ENCODE measurements at places on chromosomes 3 and 15.

- DNase-seq: no peak
These were observed 588.9 kb downstream of the MFSD1 start for GRCh38 chr3:159390656-159391212.

GRCh38 chr3:50265571-50265970 is 3.4 kb upstream of the SEMA3B start:
- no peak for DNase-seq

GRCh38 chr3:105752791-105753415 is 115.9 kb downstream of the CBLB start:
- no peak for DNase-seq

GRCh38 chr3:161349529-161350312 is 21.6 kb downstream of the SPTSSB start:
- no peak for DNase-seq

- no peak for DNase-seq
These were observed 16.7 kb upstream of the ZMAT3 start for GRCh38 chr3:179088306-179088705.

DNA sequence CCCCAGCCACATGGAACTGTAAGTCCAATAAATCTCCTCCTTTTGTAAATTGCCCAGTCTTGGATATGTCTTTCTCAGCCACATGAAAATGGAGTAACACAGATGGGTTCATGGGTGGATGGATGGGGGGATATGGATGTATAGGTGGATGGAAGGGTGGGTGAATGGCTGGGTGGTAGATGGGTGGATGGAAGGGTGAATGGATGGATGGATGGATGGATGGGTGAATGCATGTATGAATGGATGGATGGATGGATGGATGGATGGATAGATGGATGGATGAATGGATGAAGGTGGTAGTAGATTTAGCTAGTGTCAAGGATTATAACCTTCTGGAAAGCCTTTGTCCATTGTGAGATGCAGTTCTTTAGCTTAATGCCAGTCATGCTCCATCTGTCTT is 146.1 kb upstream of the ATP2B2 start:
- DNase-seq: no peak

GRCh38 chr3:157436583-157437291 is at the start of gene PTX3:
Gene PTX3, plus strand, starts transcription at chr3:157436850. Its CDS starts 84 bp downstream, at chr3:157436934.
- no peak for DNase-seq

GRCh38 chr3:197522183-197522715 is 33.5 kb downstream of the BDH1 start:
- DNase-seq: no peak

DNA sequence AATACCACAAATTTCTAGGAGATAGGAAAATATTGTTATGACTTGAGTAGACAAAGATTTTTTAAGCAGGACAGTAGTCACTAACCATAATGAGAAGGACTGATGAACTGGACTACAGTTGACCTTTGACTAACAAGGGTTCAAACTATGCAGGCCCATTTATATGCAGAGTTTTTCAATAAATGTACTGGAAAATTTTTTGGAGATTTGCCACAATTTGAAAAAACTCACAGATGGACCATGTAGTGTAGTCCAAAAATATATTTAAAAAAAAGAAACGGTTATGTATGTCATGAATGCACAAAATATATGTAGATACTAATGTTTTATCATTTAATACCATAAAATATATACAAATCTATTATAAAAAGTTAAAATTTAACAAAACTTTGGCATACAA is 151.8 kb downstream of the LRRN1 start:
- no peak for DNase-seq

GRCh38 chr15:25971053-25971452 is 107.9 kb upstream of the ATP10A start:
- no peak for DNase-seq

DNA sequence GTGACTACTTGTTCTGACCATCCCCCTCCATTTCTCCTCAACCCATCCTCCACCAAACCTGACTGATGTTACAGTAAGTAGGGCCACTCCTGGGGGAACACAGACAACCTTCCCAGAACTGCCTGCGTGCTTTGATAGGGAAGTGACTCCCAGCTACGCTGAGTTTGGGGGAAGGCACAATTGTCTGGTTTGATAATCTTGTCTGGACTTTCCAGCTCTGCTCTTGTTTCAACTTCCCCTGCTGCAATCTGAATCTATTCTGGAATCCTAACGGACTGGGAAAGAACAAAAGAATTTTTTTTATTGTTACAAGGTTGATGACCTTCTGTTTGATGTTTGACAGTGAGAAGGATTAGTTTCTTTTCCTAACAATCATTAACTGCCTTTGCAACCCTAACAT is 895.6 kb downstream of the ROBO1 start:
- no peak for DNase-seq

DNA sequence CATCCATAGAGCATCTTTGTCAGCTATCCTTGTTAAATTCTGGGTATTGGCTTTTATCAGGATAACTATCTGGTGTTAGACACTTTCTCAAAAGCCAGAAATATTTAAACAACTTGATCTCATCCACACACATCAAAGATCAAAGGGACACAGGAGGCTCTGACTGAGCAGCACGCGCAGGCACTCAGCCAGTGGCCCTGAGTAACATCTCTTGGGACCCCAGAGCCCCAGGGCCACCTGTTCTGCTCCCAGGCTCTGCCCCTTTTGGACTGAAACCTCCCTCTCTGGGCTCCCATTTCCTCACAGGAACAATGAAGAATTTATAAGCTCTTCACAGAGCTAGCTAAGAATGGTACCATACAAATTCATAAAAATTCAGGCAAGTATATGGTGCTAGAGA is 16.1 kb downstream of the ATP10A start:
- DNase-seq: no peak

DNA sequence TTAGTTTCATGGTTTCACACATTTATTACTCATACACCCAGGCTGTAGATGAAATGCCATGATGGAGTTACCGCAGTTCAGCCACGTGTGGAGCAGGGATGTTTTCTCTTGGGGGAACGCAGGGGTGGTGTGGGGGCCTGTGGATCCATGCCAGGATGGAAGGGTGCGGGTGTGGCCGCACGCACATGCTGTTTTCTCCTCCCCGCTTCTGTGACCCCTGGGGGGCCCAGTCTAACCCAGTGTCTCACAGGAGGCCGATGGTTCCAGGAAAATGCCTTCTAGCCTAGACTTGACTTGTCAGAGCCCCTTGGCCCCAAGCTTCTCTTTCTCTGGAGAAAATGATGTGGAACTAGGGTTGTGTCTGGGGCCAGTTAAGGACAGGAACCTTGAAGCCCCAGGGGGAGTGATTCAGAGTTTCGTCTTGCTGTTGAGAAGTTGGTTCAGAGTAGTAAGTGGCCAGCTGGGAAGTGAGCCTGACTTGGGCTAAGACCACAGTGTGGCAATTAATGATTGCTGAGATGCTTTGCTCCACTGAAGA is 240.4 kb upstream of the BHLHE40 start:
- DNase-seq: no peak

- DNase-seq: no peak
These were observed 321.2 kb upstream of the COL8A1 start for GRCh38 chr3:99317201-99317600.

GRCh38 chr15:96418146-96418545 is 87.6 kb downstream of the NR2F2 start:
- no peak for DNase-seq

- no peak for DNase-seq
These were observed 109.8 kb upstream of the SLC6A11 start for GRCh38 chr3:10706156-10706739.

- DNase-seq: no peak
These were observed 308.0 kb upstream of the THRB start for GRCh38 chr3:24802614-24803013.

DNA sequence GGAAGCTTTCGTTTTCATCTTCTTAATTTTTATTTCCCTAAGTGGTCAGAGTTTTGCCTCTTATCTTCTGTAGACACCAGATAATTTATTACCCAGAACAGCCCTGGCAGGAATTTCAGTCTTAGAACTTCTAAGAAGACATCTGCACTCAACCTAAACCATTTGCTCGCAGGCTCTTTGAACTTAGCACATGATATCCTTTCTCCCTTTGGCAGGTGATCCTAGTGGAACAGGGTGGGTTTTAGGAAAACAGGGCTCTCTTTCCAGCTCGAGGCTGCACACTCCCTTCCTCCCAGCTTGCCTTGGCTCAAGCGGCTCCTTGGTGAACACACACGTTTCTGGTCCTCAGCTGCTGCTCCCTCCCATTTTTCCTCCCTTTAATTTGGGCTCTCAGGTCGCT is 116.5 kb downstream of the THSD4 start:
- DNase-seq: no peak

DNA sequence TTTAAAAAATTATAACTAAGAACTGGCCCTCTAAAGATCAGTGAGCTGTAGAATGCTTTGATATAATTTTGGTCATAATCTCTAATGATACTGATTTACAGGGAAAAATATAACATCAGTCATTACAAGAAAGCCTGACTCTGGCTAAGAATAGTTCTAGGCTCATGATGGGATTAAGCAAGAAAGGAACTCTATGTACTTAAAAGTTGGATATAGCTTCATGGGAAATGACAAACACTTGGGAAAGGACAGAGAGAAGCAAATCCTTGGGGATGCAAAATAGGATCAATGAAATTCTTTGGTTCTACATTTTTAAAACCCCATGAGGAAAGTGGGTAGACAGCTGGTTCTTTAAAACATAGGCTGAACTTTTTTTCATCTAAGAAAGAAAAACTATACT is 472.7 kb upstream of the NR2F2 start:
- no peak for DNase-seq

DNA sequence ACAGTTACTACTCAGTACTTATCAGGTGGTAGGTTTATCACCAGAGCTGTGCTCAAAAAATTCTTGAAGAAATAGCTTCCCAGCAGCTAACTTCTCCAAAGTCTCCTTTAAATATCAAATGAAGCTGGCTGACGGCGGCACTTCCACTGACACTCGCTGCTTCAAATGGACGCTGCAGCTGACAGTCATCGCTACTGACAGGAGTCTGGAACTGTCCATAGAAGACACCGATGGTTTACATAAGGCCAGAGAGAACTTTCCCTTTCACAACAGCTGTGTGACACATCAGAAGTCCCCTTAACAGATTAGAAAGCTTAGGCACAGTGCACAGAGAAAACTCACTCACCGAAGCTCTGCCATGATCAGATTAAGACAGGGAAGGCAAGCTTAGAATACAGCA is 270.2 kb downstream of the SHOX2 start:
- DNase-seq: no peak

- DNase-seq: no peak
These were observed 97.8 kb downstream of the LARS2 start for GRCh38 chr3:45486136-45486535.

GRCh38 chr3:57805674-57806073 is 49.6 kb downstream of the SLMAP start:
- DNase-seq: no peak

DNA sequence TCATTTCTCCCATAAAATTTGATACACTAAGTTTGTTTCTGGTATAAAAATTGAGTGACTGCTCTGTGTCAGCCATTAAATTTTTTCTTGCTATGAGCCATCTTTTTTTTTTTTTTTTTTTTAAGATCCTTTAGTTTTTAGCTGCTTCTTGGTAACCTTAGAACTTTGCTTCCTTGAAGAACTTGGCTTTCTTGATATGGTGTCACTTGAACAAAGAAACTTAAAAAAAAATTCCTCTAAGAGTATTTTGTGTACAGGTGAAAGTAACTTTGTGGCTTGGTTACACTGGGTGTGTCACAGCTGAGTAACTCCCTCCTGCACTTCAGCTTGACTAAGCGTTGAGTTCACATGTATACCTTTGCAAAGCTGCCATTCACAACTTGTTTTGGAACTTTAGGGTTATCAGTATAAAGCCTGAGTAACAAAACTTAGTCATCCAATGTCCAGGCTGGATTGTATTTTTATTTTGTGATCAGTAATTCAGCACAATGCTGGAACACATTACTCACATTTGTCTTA is 6.5 kb downstream of the CHD2 start:
- peak; percentile 28 for DNase-seq

- DNase-seq: no peak
These were observed 25.8 kb upstream of the NEDD4 start for GRCh38 chr15:56019060-56019793.

- no peak for DNase-seq
These were observed 18.1 kb downstream of the GBE1 start for GRCh38 chr3:81743096-81744025.

GRCh38 chr3:38985581-38985980 is 66.2 kb downstream of the SCN11A start:
- no peak for DNase-seq

DNA sequence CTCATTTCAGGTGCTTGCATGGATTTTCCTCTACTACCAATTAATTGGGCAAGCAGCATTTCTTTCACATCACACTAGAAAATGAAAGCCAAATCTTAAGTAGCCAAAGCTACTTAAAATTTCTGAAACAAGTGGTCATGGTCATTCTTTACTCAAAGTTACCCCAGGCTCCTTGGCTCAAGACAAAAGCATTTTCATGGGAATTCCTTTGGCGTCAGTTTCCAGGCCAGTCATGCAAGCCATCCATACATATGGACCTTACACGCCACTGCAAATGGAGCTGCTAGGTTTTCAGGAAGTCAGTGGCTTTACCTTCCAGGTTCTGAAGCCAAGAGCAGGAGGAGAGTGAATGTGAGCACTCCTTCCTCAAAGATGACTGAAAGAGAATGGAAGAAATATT is 83.7 kb upstream of the IL12A start:
- DNase-seq: no peak

- no peak for DNase-seq
These were observed 36.5 kb downstream of the PLXNA1 start for GRCh38 chr3:127019449-127019848.

- DNase-seq: no peak
These were observed 609.1 kb upstream of the BCHE start for GRCh38 chr3:166446291-166446690.

- DNase-seq: peak; percentile 90
These were observed 224.1 kb upstream of the TPRG1 start for GRCh38 chr3:188947401-188948280.

GRCh38 chr3:181718369-181718768 is 6.6 kb downstream of the SOX2 start:
- no peak for DNase-seq

- DNase-seq: no peak
These were observed 52.3 kb upstream of the CHD2 start for GRCh38 chr15:92847841-92848240.

DNA sequence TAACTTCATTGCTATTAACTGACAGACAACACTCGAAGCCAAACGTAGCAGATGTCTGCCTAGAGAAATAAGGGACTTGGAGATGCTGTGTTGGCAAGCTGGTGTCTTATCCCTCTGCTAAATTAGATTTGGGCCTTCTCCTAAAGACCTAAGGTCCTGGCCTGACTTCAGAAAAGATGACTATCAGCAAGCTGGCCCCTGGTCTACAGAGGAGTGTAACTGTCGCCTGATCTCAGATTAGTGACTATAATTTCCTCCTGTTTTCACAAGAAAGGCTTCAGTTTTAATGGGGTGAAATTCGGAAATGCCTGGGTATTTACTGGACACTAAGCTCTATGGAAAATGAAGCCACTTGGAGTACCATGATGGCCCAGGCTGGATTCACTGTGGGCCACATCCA is 53.1 kb upstream of the SLC7A14 start:
- DNase-seq: no peak

- no peak for DNase-seq
These were observed 97.7 kb upstream of the TBC1D5 start for GRCh38 chr3:17840126-17840525.

Measured in NCI-H526 (cell line).